ENCODE measurements at places on chromosomes 5 and 9.

DNA sequence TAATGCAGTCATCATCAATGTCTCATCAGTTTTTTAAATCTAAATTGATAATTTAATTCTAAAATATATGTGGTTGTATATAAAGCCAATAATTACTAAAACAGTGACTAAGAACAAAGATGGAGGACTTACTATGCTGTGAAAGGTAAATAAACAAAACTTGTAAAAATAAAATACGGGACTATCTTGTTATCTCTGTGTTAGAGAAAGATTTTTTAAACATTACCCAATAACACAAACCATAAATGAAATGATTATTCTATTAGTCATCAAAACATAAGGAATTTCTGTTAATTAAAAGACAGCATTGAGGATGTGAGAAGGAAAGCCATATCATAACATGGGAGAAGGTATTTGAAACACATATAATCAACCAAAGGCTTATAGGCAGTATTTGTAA, 226.2 kb upstream of the SMC2 start:
- no peak overlapping the region for H3K27ac ChIP-seq
- no peaks in the 10 kb centered on the region for H3K4me1 ChIP-seq
- no peak for DNase-seq
- no peak overlapping the region for H3K4me3 ChIP-seq
- H3K36me3 ChIP-seq, result no peaks in the 10 kb centered on the region

GRCh38 chr5:103373597-103374472, 115.3 kb downstream of the MACIR start:
- no peak overlapping the region for H3K27ac ChIP-seq
- no peaks in the 10 kb centered on the region for H3K36me3 ChIP-seq
- peaks cover 4% of the 10 kb centered on the region for H3K27me3 ChIP-seq
- DNase-seq, result no peak
- no peaks in the 10 kb centered on the region for H3K4me1 ChIP-seq

GRCh38 chr5:57456531-57457135, 26.0 kb downstream of the ACTBL2 start:
- no peak overlapping the region for H3K4me3 ChIP-seq
- no peak overlapping the region for H3K27ac ChIP-seq
- H3K36me3 ChIP-seq, result no peaks in the 10 kb centered on the region
- no peak for DNase-seq

- H3K27ac ChIP-seq, result peak overlapping the region; percentile 97
- no peaks in the 10 kb centered on the region for H3K27me3 ChIP-seq
- peak; percentile 37 for DNase-seq
- H3K4me1 ChIP-seq, result peaks cover 57% of the 10 kb centered on the region
These were observed 779 bp downstream of the FAM13B start for GRCh38 chr5:138032028-138032571.

DNA sequence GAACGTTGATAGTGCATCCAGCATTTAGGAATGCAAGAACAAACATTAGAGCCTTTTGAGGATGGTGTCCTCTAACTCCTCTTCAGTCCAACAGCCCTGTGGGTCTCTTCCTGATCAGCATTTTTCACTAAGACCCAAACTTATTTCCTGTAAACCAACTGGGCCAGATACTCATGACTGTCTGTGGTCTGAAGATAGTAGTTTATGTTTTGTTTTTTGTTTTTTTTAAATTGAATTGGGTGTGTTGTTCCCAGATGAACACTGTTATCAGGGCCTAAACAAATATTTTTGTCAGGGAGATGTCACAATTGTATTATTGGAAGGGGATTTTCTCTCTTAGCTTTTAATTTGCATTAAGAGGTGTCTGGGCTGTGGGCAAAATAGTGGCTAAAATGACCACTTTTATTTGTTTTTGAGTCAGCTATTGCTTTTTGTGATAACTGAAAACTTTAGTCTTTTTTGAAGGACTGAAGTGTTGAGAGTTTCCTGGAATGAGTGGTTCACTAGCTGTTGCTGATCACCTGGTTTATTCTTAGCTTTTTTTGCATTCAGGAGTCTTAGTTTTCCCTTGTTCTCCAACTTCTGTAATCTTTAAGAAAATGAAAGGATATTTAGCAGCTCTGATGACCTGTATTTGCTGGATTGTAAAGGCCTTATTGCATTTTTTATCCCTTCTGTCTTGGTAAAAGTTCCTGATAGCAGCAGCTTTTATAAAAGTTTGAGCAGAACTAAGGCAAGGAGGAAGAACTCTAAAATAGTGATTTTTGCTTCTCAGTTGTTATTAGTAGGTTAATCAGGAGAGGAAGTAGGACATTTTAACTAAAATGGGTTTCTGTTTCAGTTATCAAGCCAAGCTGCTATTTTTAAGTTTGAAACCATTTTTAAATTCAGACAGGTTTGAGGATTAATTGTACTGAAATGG, 5.5 kb downstream of the MAN2A1 start:
- no peaks in the 10 kb centered on the region for H3K27me3 ChIP-seq
- H3K27ac ChIP-seq, result peak overlapping the region; percentile 35
- no peak for DNase-seq
- peaks cover 21% of the 10 kb centered on the region for H3K36me3 ChIP-seq
- H3K4me3 ChIP-seq, result peak overlapping the region; percentile 76

GRCh38 chr5:16406630-16407029, 59.0 kb downstream of the ZNF622 start:
- H3K27me3 ChIP-seq, result peaks cover 4% of the 10 kb centered on the region
- DNase-seq, result no peak
- no peak overlapping the region for H3K4me3 ChIP-seq
- no peaks in the 10 kb centered on the region for H3K4me1 ChIP-seq
- H3K27ac ChIP-seq, result no peak overlapping the region

GRCh38 chr5:74272024-74272775, 368.3 kb downstream of the ENC1 start:
- H3K4me3 ChIP-seq, result no peak overlapping the region
- H3K4me1 ChIP-seq, result no peaks in the 10 kb centered on the region
- H3K27ac ChIP-seq, result no peak overlapping the region
- DNase-seq, result no peak
- H3K36me3 ChIP-seq, result no peaks in the 10 kb centered on the region

DNA sequence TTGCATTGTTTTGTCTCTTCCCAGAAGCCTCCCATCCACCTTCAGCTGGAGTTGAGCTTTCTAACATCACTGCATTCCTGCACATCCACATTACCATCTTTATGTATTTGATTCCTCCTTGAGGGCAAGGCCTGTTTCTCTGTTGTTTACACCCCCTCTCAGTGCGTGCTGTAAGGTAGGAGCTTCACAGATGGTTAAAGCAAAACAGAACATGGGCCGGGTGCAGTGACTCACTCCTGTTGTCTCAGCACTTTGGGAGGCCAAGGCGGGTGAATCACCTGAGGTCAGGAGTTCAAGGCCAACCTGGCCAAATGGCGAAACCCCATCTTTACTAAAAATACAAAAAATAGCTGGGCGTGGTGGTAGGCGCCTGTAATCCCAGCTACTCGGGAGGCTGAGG, 110.9 kb downstream of the KCNIP1 start:
- H3K27me3 ChIP-seq, result peaks cover 13% of the 10 kb centered on the region
- DNase-seq, result no peak
- H3K27ac ChIP-seq, result no peak overlapping the region

DNA sequence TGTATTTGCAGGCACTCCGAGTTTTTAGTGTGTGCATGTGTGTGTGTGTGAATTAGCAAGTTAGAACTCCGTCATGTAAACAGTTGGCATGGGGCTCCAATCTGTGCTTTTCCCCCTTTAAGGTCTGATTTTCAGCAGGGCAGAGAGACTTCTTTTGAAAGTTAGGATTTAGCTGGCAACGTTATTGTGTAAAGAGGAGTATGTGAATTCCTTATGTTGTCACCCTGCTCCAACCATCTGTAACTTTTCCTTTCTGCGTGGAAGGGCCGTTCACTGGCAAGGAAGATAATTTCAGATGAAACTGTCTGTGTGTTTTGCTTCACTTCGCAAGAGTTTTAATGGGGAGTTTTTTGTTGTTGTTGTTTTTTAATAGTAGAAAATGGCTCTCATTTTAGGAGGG, 332 bp downstream of the SGCD start:
- H3K36me3 ChIP-seq, result no peaks in the 10 kb centered on the region
- H3K4me3 ChIP-seq, result no peak overlapping the region
- no peaks in the 10 kb centered on the region for H3K4me1 ChIP-seq
- no peak for DNase-seq
- H3K27me3 ChIP-seq, result peaks cover 21% of the 10 kb centered on the region

DNA sequence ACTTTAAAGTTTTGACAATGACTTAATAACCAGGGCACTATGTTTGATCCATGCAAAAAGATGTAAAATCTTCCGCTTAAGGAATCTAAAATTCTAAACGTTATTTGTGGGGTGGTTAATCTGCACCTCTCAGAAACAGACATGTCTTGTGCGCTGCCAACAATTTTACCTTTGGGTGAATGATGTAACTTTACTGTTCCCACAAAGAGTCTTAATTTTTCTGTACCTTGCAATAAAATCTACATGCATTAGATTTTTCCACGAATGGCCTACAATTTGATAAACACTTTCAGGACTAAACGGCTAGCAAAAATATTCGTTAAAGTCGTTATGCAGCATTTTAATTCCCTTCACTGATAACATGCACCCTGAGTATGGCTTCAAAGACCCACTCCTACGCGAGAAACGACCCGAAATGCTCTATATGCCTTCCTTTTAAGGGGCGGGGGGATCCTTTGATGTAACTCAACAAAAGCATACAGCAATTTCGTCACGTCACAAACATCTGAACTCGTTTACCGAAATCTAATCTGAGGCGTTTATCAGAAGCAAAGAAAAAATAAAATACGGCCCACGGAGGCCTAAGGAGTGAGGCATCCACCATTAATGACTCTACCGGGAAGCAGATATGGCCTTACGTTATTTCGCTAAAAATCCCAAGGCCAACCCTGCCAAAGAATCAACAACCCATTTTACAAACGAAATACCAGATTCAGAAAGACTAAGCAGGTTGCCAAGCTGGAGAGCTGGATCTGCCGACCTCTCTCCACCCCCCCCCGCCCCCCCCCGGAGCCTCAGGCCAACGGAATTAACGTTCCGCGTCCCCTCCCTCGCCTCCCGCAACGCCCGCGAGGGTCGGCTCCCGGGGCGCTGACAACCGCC, 621 bp downstream of the AK6 start:
- peaks cover 36% of the 10 kb centered on the region for H3K4me1 ChIP-seq
- H3K27me3 ChIP-seq, result no peaks in the 10 kb centered on the region
- peak overlapping the region; percentile 98 for H3K4me3 ChIP-seq
- peaks cover 22% of the 10 kb centered on the region for H3K36me3 ChIP-seq
- DNase-seq, result no peak
- H3K27ac ChIP-seq, result peak overlapping the region; percentile 98

- H3K4me3 ChIP-seq, result no peak overlapping the region
- H3K27me3 ChIP-seq, result no peaks in the 10 kb centered on the region
- no peaks in the 10 kb centered on the region for H3K4me1 ChIP-seq
These were observed 17.8 kb upstream of the GLIPR2 start for GRCh38 chr9:36118706-36119105.

DNA sequence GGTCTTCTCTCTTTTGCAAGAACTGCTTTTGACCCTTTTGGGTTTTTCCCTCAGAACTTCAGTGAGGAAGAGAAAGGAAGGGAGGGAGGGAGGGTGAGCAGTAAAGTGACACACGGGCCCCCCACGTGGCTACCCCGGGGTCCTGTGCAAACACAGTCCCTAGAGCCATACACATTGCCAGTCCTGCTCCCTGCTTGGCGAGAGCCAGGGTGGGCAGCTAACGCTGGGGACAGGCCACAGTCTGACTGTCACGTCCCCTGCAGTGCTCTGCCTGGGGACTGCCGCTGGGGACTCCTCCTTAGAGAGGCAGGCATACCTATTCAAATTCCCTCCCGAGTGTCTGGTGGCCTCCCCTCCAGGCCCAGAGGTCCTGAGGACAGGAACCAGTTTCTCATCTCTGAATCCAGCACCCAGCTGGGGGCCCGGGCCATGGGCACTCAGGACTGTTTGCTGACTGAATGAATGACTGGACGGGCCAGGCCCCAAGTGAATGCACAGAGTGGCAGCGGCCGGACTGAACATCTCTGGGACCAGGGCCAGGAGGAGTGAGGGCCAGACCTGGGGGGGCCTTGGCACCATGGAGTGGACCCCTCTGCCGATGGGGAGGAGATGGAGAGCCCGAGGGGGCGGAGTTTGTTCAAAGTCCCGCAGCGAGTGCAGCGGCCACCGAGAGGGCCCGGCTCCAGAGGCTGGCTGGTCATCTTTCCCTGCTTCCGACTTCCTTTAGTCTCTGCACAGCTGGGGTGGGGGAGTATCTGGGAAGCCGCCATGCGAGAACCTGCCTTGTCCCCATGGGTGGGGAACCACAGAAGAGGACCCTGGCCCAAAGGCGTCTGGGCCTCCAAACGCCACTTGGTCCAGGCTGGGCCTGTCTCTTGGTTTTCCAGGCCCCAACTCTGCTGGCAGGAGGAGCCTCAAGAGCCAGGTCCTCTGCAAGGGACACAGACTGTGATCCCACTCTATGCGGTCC, 5.8 kb downstream of the CCDC187 start:
- DNase-seq, result no peak
- no peaks in the 10 kb centered on the region for H3K4me1 ChIP-seq
- no peak overlapping the region for H3K4me3 ChIP-seq
- H3K27me3 ChIP-seq, result no peaks in the 10 kb centered on the region
- no peak overlapping the region for H3K27ac ChIP-seq
- no peaks in the 10 kb centered on the region for H3K36me3 ChIP-seq

GRCh38 chr5:137315534-137316345, 183.4 kb downstream of the SPOCK1 start:
- H3K27me3 ChIP-seq, result peaks cover 3% of the 10 kb centered on the region
- no peaks in the 10 kb centered on the region for H3K36me3 ChIP-seq

- no peaks in the 10 kb centered on the region for H3K4me1 ChIP-seq
- no peaks in the 10 kb centered on the region for H3K27me3 ChIP-seq
- no peak overlapping the region for H3K4me3 ChIP-seq
These were observed 680.0 kb downstream of the SEMA5A start for GRCh38 chr5:8865686-8866374.

GRCh38 chr5:168307022-168307421, 15.6 kb downstream of the WWC1 start:
- no peaks in the 10 kb centered on the region for H3K36me3 ChIP-seq
- peaks cover 6% of the 10 kb centered on the region for H3K27me3 ChIP-seq
- H3K4me3 ChIP-seq, result no peak overlapping the region
- no peaks in the 10 kb centered on the region for H3K4me1 ChIP-seq

DNA sequence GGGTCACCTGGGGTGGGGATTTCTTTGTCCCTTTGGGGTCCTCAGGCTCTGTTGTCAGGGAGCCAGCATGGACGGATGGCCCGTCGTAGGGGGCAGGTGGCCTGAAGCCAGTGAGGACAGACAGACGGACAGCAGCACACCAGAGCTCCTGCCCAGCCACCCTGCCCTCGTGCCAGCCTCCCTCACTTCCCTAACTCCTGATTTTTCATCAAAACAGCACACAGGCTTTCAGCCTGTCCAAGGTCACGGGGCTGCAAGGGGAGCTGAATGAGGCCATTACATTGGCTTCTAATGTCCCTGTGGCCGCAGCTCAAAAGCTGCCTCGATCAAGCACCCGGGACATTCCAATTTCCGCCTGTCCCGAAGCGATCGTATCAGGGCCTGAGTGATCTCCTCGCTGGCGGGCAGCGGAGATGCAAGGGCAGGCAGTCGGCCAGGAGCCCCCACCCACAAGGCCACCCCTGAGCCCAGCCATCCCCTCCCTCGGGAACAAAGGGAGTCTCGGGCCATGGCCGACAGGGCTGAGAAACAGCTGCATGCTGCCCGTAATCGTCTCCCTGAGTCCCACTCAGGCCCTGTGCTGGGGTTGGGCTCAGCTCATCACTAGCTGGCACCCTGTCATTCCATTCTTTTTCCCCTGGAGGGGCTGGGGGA, 50.5 kb upstream of the RNU6ATAC start:
- H3K36me3 ChIP-seq, result no peaks in the 10 kb centered on the region
- no peak overlapping the region for H3K27ac ChIP-seq
- no peaks in the 10 kb centered on the region for H3K4me1 ChIP-seq
- no peak for DNase-seq
- H3K4me3 ChIP-seq, result no peak overlapping the region
- H3K27me3 ChIP-seq, result peaks cover 2% of the 10 kb centered on the region

Measured in activated T-helper 1 cell treated with anti-CD3 and anti-CD28 coated beads, Interleukin-12 subunit alpha, Interleukin-12 subunit beta, Interleukin-2, Interleukin-4 antibody, amounts not matched to agents 30 ng/mL and 10 ng/mL and 1 ng/mL, durations not matched to agents 14 hours and 24 hours and 36 hours (primary cell).